Transverse colon (tissue), 4 donors: ENCODE measurements at places on chromosomes 4 and X. TPM values are rescaled to one million over a fixed set of nuclear protein-coding genes. Genes with fewer than 3 reads are reported as not detected.

GRCh38 chr4:1285790-1286553 is 3.7 kb upstream of the MAEA start:
- DNase-seq = no peak

- no peak for DNase-seq
Observed at GRCh38 chr4:1152290-1152689, 20.1 kb downstream of the SPON2 start.

GRCh38 chr4:98027827-98028226 is 115.4 kb downstream of the STPG2 start:
- DNase-seq = no peak

DNA sequence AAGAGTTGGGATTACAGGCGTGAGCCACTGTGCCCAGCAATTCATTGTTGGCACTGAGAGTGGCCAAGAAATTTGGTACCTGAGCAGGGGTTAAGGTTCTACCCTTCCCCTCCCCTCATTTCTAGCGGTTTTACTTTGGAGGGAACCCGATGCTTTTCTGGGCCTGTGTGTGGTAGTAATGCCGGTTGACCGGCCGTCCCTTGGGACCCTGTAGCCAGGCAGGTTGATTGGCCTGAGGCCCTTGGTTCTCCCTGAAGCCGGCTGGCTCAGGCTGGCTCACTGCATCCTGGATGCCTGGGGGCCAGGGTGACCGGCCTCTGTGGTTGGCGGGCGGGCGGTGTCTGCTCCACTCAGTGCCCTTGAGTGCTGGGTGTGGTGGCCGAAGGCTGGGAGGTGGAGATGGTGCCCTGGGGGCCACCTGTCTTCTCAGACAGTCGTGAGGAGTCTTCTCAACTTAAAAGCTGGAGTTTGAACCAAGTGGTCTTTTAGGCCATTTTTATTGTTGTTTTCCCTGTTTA is 45.6 kb downstream of the RGS12 start:
- no peak for DNase-seq

GRCh38 chr4:139027776-139028175 is 12.2 kb downstream of the NOCT start:
- DNase-seq = no peak

- no peak for DNase-seq
Observed at GRCh38 chr4:10893395-10893794, 208.8 kb upstream of the CLNK start.

- DNase-seq = no peak
Observed at GRCh38 chr4:40956721-40957255, 207.0 kb downstream of the NSUN7 start.

GRCh38 chr4:35725131-35725530 is 519.2 kb downstream of the ARAP2 start:
- DNase-seq = no peak

DNA sequence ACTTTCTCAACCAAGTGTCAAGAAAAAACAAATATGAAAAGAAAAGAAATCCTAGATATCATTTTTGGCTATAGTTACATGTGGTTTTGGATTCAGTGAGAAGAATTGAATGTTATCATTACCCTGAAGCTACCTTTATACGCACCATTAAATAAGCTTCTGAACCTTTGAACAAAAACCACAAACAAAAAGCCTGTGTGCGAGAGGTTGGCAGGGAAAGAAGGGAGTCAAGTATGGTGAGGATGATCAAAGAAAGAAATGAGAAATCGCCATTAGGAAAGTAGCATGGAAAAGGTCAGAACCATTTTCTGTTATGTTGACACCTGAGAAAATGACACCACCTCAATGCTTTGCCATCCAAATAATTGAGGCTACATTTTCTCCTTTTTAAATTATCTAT is 1.2 kb upstream of the SLC7A11 start:
- no peak for DNase-seq

- DNase-seq = no peak
Observed at GRCh38 chr4:20433097-20433705, 181.5 kb downstream of the SLIT2 start.

- no peak for DNase-seq
Observed at GRCh38 chrX:116272861-116273260, 102.3 kb downstream of the AGTR2 start.

DNA sequence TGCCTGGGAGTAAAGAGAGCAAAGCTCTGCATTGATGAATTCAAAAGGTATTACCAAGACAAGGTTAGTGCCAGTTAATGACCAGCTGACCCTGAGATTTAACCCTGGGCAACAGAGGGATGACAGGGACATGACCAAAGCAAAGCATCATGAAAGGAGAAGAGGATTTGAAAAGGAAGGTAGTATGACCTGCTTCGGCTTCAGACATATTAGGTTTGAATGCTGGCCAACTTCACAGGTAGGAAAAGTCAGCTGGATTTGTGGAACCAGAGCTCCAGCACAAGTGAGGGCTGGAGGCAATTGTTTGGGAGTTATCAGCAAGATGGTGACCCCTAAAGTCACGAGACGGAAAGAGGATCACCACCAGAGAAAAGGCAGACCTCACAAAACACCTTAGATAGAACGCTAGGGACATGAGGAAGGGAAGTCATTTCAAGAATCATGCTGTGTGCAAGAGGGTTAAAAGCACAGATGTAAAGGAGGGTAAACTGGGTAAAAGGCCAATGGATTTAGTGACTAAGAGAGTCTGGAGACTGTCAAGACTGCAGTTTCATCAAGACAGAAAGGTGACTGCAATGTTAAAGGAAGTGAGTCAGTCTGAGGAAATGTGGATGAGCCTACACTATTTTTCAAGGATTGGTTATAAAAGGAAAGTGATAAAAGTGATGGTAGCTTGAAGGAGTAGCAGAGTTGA is 45.6 kb downstream of the SH3RF1 start:
- DNase-seq = no peak

DNA sequence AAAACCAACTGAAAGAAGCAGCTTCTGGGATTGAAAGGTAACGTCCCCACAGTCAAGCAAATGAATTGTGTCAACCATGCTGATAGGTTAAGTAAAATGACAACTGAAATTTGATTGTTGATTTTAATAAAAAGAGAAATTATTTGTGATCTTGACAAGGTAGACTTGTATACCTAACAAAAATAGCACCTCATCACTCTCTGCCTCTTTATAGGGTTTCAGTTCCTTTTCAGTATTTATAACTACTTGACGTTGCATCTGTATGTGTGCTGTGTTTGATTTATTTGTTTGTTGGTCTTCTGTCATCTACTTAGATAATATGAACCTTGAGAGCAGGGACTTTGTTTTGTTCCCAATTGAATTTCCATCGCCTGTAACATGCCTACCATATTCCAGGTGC is 7.9 kb upstream of the PPP3CA start:
- no peak for DNase-seq

GRCh38 chr4:61407642-61408618 is 207.8 kb downstream of the ADGRL3 start:
- no peak for DNase-seq

GRCh38 chrX:68480969-68481368 is 17.9 kb upstream of the YIPF6 start:
- DNase-seq = no peak

DNA sequence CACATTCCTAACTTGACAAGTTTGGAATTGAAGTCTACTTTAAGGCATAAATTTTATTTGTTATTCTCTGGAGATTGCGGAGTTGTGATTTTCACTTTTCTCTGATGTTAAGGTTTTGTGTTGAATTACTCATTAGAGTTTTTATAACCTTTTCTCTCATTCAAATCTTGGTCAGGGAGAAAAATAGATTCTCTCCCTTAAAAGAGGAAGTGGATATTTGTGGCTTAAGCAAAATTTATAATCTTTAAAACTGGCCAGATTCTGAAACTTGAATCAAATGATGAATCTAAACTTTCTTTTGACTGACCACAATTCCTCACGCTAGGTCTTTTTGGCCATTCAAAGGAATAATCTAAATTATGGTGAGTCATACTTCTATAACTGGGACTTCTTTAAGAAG is 361.4 kb downstream of the TEX13C start:
- no peak for DNase-seq

DNA sequence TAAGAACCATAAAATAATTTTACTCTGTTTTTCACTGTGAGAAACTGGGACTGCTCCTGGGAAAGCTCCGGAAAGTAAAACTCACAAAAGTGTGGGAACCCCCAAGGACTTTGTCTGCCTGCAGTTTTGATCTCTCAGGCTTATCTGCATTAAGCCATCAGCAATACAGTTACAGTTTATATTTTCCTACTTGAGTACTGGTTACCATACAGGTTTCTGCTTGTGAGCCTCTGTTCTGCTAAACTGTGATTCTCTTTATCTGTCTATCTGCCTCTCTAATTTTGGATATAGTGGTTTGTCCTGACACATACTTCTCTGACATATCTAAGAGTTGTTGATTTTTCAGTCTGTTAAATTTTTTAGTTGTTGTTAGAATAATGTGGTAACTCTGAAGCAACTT is 11.6 kb downstream of the PABPC4L start:
- no peak for DNase-seq

DNA sequence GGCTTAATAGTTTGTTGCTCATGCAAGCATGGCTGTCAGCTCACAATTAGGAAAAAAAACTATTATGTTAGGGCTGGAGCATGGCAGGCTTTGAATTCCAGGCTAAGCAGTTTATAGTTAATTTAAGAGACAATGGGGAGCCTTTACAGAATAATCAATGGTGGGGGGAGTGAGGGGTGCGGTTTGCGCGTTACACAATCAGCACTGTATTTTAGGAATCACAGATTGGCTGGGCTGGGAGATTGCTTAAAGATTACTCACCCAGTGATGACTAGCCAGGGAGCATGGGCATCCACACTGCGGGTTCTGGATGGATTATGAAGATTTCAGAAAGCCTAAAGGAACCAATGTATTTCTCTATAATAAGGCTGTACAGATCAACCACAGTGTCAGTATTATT is 186.6 kb downstream of the SOX3 start:
- no peak for DNase-seq

DNA sequence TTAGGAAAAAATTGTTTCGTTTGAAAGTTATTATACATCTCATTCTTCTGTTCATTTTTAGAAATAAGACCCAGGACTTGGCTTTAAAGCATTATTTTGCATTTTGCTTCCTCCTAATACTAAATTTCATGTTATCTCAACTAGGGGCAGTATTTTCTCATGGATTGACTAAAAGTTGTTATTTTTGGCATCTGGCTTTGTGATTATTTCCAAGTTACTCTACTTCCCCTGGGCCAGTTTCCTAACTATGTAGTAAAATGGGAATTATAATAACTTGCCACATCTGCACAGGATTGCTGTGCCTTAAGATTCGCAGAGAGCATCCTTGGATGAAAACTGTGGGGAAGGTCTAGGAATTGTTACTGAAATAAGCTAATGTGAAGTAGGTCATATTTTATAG is 3.0 kb downstream of the RBPJ start:
- DNase-seq = no peak

GRCh38 chrX:97308171-97308570 is 424.5 kb downstream of the RPA4 start:
- DNase-seq = no peak

- no peak for DNase-seq
Observed at GRCh38 chr4:7430965-7431695, 3.6 kb downstream of the PSAPL1 start.

- DNase-seq = no peak
Observed at GRCh38 chr4:3374667-3375066, 67.1 kb upstream of the HGFAC start.

DNA sequence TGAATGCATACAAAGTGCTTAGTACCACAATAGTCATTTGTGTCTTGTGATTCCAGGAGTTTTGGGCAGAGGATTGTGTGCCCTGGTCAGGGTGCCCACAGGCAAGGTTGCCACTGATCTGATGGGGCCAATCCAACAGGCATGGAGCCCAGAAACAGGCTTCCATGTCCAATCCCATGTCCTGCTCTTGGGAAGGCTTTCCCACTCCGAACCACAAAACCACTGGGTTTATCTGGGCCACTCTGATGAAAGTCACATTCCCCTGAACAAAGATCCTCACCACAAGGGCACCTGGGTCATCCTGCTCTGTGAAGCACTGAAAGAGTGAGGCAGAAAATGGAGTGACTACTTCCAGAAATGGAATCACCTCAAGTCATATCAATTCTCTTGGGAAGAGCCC is 96.9 kb downstream of the MAMLD1 start:
- DNase-seq = no peak

DNA sequence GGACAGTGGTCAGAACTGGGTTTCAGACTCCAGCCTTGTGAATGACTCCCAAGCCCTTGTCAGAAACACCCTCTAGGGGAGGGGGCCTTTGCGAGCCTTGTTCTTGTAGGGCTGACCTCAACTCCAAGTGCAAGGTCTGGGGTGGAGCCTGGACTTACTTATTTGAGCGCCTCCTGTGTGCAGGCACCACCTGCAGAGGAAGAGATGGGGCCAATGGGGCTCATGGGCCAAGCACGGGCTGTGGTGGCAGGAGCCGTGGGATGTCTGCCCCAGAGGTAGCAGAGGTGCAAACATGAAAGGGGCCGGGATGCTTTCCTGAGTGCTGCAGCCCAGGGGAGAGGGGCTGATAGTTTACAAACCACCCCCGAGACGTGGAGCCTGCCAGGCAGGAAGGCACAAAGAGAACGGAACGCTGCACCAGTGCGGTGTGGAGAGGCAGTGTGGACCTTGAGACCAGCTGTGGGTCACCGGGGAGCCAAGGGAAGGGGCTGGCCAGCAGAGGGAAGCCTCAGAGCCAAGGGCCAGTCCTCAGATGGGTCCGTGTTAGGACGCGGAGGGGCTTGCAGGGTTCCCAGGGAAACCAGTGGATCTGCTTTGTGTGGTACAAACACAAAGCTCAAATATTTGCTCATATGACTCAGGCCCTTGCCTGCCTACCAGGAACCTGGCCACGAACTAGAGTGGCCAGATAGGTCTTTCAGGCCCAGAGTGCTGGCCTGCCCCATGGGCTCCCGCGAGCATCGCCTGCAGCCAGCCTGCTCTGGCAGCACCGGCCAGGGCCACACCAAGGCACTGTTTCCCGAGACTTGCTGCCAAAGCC is 8.7 kb upstream of the TADA2B start:
- no peak for DNase-seq

- no peak for DNase-seq
Observed at GRCh38 chr4:8457646-8458252, 17.2 kb downstream of the TRMT44 start.

- DNase-seq = no peak
Observed at GRCh38 chr4:57243076-57243475, 132.9 kb upstream of the IGFBP7 start.

WDFY3 gene
- 449 TPM for total RNA-seq

TMEM154 gene
- 1.8 TPM for total RNA-seq

ZAR1 gene
- total RNA-seq = not detected

MAGEC1 gene
- not detected for total RNA-seq

EFHC2 gene
- 1.6 TPM for total RNA-seq

FAM133A gene
- total RNA-seq = not detected

MAGEA9B gene
- not detected for total RNA-seq

OR13H1 gene
- not detected for total RNA-seq

PTPN13 gene
- total RNA-seq = 9.0 TPM

HS3ST1 gene
- 4.9 TPM for total RNA-seq

RTL3 gene
- total RNA-seq = not detected

CENPVL2 gene
- total RNA-seq = not detected

ZNF518B gene
- total RNA-seq = 3.2 TPM

DDIT4L gene
- 0.79 TPM for total RNA-seq

YTHDC1 gene
- total RNA-seq = 85.7 TPM
